Activated T-cell treated with anti-CD3 and anti-CD28 coated beads, Interleukin-2, amount 50 U/mL, for 48 hours (primary cell): ENCODE measurements at places on chromosomes 5 and 9.

DNA sequence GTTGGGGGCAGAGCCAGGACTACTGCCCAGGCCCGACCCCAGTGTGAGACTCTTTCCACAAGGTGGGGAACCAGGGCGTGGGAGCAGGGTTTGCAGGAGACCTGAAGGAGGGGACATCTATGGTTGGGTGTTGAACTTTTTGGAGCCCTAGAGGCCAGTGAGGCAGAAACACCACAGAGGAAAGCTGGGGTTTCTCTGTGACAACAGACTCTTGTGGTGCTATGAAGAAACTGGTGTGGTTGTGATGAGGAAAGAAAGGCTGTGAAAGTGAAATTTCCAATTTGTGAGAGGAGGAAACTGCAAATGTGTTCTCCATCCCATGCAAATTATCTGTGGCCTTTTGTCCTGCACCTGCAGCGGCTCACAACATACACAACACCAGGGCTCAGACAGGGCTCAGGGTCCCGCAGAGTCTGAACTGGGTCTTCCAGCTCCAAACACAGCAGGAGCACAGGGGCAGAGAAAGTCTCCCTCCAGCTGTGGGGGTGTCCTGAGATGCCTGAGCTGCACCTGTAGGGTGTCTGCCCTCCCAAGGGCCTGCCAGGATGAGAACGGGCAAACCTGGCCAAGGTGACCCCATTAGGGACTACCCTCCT lies 51.4 kb upstream of the GRHPR start:
- DNase-seq, result no peak

GRCh38 chr5:127898551-127899213 lies 184.9 kb upstream of the SLC12A2 start:
- DNase-seq, result peak; percentile 29

GRCh38 chr5:167936944-167937634 lies 354.4 kb upstream of the WWC1 start:
- DNase-seq, result no peak

- DNase-seq, result no peak
Measured at GRCh38 chr9:93435386-93435785, 16.1 kb upstream of the FAM120A start.

- no peak for DNase-seq
Measured at GRCh38 chr5:99386406-99387077, 457.7 kb upstream of the CHD1 start.

- DNase-seq, result no peak
Measured at GRCh38 chr9:65459756-65460320, 174.8 kb upstream of the FOXD4L5 start.

DNA sequence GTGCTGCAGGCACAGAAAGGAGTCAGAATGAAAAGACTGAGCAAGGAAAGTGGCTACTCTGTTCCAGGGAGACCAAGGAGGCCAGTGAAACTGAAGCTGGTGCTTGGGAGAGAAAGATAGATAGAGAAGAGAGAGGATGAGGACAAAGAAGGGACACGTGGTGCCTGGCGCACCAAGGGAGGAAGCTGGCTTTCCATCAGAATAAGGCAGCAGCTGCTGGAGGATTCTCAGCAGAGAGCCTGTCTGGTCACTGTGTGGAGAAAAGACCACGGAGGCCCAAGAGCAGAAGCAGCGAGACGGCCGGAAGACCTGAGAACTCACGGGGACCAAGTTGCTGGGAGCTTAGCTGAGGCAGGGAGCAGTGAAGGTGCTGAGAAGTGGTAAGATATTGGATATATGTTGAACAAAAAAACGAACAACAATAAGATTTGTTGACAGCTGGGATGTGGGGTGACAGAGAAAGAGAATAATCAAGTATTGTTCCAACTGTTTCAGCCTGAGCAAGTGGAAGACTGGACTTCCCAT lies 116.1 kb downstream of the SEMA5A start:
- no peak for DNase-seq

GRCh38 chr9:127572961-127573721 lies 38.9 kb upstream of the STXBP1 start:
- no peak for DNase-seq

DNA sequence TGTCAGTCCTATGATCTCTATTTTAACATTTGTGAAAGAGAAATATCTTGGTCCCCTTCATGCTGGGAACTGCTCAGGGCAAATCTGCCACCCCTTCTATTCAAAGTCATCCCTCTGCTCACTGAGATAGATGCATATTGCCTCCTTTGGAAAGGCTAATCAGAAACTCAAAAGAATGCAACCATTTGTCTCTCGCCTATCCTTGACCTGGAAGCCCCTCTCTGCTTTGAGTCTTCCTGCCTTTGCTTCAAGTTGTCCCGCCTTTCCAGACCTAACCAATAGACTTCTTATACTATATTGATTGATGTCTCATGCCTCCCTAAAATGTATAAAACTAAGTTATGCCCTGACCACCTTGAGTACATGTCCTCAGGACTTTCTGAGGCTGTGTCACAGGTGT lies 97.0 kb downstream of the PSAT1 start:
- no peak for DNase-seq
